ENCODE measurements at places on chromosomes 5 and 9.
A peak's percentile ranks its signal among the peaks of the same experiment; 100 is the strongest.

DNA sequence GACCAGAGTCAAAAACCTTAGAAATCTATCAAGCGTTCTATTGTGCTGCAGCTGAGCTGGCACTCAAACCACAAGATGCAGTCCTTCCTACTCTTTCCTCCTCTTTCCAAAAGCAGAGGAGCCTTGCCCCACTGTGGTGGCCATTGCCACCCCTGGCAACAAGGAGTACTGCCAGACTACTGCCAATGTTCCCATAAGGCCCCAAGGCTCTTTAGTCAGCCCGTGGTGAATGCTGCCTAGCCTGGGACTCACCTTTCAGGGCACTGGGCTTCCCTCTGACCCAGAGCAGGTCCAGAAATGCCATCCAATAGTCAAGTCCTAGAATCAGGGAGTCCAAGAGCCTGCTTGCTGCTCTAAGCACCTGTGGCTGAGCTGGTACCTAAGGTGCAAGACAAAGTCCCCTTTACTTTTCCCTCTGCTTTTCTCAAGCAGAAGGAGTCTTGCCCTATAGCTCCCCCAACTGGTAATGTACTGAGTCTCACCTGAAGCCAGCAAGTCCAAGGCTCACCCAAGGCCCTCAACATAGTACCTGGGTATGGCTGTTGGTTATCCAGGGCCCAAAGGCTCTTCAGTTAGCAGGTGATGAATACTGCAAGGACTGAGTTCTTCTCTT is 219.4 kb downstream of the ATPSCKMT start:
- no peak for DNase-seq

GRCh38 chr5:23316060-23316591 is 191.3 kb upstream of the PRDM9 start:
- no peak for DNase-seq

DNA sequence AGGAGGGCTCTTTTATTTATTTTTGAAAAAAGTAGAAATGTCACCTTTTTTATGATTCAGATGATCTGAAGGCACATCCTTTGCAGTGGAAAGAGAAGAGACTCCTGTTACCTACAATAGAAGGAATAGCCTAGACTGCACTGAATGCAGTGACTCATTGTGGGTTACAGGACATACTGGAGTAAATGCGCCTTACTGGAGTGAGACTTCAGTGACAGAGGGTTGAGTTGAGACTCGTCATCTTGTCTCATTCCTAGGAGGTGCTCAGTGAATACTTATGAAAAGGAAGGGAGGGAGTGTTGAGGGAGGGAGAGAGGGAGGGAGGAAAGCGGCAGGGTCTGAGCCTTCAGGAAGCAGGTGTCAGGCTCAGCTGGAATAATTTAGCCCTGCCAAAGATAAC is 25.2 kb downstream of the ANKRA2 start:
- DNase-seq, result no peak

DNA sequence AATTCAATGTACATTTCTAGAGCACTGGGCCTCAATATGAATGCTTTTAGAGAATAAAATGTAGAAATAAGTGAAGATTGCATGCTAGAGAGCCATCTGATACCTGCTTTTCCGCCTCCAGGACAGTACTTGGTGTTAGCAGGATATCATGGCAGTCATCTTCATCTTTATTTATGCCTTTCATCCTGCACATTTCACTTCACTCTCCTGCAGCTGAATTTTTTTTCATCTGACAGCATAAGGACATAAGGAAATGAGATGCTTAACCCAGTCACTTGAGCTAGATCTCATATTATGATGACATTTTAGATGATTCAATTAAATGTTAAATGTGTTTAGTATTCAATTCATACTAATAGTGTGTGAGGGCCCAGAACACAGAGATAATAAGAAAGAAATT is 162.6 kb downstream of the PARP8 start:
- DNase-seq, result no peak

GRCh38 chr5:54212331-54212730 is 98.0 kb downstream of the ARL15 start:
- no peak for DNase-seq

DNA sequence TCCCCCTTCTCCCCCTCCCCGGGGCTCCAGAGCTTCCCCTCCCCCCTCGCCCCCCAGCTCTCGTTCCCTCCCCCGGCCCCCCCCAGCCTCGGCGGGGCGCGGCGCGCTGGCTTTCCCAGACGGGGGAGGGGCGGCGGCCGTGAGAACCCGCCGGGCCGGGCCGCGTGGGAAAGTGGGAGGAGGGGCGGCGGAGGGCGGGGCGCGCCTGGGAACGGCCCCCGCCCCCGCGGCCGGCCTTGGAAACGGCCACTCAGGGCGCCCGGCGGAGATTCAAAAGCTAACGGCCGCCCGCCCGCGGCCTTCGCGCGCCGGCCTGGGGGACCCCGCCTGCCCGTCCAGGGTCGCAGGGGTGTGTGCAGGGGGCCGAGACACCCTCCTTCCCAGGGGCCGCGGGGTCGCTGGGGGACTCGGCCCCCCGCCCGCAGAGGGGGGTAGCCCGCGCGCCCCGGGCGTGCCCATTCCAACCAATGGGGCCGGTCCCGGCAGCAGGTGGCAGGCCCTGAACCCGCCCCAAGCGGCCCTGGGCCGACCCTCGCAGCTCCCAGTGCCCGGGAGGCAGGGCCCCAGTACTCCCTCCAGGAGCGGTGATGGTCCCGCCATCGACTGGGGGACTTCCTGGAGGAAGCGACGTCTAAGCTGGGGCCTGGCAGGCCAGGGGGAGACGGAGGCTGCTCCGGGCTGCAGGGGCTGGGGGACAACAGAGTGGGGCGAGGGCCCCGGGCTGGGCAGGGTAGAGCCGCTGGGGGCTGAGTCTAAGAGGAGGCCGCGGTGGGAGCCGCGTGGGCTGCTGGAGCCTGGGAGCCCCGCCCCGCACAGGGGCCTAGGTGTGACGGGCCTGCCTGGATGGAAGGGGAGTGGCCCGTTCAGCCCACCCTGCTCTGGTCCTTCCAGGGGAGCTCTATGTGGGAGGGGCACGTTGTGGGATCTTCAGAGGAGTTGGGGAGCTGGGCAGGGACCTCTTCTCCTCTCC is 14.2 kb upstream of the NRARP start:
- DNase-seq, result no peak

DNA sequence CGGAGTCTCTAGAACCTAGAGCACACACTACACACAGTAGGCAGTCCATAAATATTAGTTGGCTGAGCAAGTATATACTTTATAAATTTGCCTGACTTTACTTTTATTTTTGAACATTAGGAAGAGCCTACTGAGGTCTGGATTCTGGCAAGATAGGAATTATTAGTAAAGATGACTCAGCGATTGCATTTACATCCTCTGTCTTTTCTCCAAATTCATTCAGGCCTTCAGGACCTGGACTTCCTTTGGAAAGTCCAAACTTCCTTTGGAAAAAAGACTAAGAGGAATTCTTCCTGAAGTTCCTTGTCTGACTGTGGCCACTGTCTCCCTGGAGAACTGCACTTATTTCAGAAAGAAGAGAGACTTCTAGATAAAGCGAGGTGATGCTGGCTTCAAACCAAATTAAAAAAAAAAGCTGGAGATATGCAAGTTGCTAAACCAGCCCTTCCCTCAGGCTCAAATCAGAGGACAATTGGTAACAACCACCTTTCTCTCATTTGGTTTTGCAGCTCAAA is 251.3 kb downstream of the GAS1 start:
- DNase-seq, result no peak

GRCh38 chr9:133238272-133238850 is 29.3 kb upstream of the OBP2B start:
- DNase-seq, result no peak

DNA sequence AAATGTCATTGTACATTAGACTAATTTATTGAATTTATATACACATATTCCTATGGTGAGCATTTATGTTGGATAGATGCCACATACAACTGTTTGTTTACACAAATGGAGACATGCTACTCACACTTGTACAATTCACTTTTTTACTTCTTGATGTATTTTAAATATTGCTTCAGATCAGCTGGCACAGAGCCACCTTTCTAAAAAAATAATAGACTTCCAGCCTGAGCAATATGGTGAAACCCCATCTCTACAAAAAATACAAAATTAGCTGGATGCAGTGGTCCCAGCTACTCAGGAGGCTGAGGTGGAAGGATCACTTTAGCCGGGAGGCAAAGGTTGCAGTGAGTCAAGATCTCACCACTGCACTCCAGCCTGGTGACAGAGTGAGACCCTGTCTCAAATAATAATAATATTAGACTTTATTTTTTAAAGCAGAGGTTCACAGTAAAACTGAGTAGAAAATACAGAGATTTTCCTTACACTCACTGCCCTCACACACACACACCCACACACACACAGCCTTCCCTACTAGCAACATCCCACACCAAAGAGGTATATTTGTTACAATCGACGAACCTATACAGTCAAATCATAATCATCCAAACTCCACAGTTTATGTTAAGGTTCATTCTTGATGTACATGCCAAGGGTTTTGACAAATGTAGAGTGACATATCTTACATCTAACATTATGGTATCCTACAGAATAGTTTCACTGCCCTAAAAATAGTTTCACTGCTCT is 16.5 kb upstream of the ADRB2 start:
- no peak for DNase-seq

DNA sequence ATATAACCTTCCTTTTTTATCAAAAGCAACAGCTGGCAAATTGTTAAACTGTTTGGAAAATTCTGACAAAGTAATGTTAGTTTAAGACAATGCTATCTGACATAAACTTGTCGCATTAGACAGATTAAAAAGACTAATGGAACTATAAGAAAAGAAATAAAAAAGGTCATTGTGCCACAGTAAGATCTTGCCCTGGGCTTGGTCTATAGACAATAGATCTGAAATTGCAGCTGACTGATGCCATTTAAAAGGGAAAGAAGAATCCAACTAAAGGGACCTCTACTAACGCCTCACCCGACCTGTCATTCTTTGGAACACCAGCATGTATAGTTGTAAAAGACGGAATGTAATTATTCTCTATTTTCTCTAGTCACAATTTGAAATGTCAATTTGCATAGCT is 644.4 kb upstream of the GRAMD2B start:
- no peak for DNase-seq

DNA sequence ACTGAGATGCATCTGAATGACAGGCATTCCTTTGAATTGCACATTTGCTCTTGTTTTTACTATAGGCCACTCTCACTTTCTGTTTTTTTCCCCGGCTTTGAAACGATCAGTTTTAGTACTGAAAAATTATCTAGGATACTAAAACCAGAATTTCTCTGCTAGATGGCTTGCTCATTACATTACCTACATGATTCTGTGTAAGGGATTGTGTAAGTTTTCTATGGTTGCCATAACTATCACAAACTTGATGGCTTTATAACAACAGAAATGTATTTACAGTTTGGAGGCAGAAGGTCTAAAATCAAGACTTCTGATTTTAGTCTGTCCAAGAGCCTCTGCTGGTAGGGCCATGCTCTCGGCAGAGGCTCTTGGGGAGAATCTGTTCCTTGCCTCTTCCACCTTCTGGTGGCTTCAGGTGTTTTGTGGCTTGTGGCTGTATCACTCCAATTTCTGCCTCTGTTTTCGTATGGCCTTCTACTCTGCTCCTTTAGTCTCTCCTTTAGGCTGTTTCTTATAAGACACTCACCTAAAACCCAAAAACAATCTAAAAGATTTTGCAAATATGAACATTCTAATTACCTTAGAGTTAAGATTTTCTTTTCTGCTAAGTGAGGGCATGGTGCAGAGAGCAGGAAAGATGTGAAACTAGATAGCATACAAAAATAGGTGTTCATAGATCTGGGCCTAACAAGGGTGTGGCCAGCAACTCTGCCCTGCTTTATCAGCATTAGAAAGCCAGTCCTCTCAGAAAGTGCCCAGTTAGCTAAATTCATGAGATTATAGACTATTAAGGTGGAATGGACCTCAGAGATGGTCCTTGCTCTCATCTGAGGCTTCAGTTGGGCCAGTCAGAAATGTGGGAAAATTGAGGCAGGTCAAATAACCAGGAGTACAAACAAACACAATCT is 93.3 kb upstream of the CDKN2B start:
- DNase-seq, result no peak

- no peak for DNase-seq
These were observed 89.2 kb downstream of the ISL1 start for GRCh38 chr5:51472472-51472871.

DNA sequence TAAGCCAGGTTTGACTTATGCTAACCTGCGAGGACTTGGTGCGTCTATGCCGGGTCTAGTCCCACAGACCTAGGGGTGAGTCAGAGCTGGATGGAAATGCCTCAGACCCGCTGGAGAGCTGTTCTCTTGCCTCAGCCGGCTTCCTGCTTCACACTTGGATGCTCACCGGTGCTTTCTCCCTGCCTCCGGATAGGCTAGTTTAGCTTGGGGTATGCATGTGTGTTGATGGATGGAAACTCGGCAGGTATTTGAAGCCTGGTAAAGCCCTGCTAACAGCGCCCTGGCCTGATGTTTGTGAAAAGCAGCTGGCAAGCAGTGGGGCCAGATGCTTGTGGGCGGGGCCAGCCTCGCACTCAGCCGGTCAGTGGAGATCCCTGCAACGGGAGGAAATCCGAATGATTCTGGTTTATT is 29.3 kb downstream of the PRRC2B start:
- DNase-seq, result no peak

- no peak for DNase-seq
These were observed 20.8 kb downstream of the URM1 start for GRCh38 chr9:128391956-128392301.

DNA sequence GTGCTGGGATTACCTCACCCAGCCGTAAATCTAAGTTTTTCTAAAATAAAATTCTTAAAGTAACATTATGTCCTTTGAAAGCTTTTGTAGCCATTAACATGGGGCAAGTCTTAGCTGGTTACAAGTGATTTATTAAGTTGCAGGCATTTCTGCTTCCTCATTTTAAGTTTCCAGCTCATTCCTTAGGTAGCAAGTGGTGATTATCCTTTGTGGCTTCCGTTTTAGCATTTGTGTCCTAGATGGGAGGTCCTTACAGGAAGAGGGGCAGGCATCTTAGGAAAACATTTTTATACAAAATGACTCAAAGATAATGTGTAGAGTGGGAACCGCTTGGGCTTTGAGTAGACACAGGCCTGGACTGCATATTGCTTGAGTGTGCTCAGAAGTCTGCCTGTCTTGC is 35.0 kb upstream of the ROPN1L start:
- no peak for DNase-seq

DNA sequence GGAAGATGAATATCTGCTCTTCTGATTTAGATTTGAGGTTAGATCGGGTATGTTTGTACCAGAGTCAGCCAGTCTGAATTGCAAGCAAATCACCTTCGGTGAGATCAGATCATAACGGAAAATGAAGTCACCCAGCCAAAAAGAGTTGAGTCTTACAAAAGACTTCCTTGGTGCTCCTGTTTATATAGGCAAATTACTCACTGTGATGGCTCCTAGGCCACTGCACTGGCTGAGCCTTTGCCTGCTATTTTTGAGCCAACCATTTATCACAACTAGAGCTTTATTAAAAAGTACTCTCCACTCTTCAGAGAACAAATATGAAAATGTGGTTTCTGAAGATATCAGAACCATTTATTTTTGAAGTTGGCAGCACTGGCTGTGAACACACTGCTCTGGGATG is 277.7 kb upstream of the PCSK5 start:
- no peak for DNase-seq

- DNase-seq, result no peak
These were observed 158.1 kb downstream of the FER start for GRCh38 chr5:108905805-108906204.

GRCh38 chr5:65926276-65926783 is at the start of gene ERBIN:
Gene ERBIN (plus strand): TSS chr5:65926575. CDS start chr5:65992719, 66,144 bp downstream.
- DNase-seq, result peak; percentile 61

GRCh38 chr5:138033907-138034306 is 1.0 kb upstream of the FAM13B start:
- DNase-seq, result no peak

- DNase-seq, result no peak
These were observed 773.8 kb upstream of the CHD1 start for GRCh38 chr5:99702565-99702964.

GRCh38 chr5:179906795-179907555 is 722 bp downstream of the TBC1D9B start:
- DNase-seq, result peak; percentile 9

Measured in activated effector memory CD4-positive, alpha-beta T cell treated with Interleukin-2 at 50 U/mL for 16 hours (primary cell).